NT2/D1 (cell line): ENCODE measurements at places on chromosomes 2 and 18.
A peak's percentile ranks its signal among the peaks of the same experiment; 100 is the strongest.

DNA sequence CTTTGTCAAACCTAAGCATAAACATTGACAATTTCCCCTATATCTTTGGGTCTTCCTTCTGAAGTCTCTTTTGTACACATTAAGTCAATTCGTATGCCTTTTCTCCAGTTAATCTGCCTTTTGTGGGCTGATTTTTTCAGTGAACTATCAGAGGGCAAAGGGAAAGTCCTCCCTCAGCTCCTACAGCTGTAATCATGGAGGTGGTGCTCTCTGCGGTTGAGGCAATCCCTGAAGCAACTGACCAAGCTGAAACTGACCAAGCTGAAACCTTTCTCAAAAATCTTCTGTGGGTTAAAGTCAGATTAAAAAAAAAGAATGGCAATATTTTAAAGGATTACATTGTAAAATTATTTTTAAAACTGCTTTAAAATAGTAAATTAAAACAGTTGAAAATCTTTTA, 105.8 kb upstream of the DNAJC10 start:
- DNase-seq = no peak

GRCh38 chr2:69764286-69765095, 22.6 kb downstream of the ANXA4 start:
- no peak for DNase-seq

- no peak for DNase-seq
These were observed 140.3 kb downstream of the NRP2 start for GRCh38 chr2:205822579-205822978.

- DNase-seq = no peak
These were observed 33.7 kb downstream of the SPAG16 start for GRCh38 chr2:213317929-213318328.

DNA sequence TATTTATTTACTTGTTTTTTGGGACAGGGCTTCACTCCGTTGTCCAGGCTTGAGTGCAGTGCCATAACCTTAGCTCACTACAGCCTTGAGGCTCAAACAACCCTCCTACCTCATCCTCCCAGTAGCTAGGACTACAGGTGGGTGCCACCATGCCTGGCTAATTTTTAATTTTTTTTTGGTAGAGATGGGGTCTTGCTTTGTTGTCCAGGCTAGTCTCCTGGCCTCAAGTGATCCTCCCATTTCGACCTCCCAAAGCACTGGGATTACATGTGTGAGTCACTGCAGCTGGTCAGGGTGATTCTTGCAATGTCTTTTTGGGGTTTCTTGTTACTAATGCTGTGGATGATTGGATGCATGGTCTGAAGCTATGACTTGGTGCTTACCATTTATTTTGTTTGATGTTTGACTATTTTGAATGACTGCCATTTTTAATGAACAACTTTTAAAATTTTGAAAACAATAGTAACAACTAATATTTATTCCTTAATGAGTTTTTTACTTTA, 6.5 kb downstream of the CERS6 start:
- DNase-seq = no peak

DNA sequence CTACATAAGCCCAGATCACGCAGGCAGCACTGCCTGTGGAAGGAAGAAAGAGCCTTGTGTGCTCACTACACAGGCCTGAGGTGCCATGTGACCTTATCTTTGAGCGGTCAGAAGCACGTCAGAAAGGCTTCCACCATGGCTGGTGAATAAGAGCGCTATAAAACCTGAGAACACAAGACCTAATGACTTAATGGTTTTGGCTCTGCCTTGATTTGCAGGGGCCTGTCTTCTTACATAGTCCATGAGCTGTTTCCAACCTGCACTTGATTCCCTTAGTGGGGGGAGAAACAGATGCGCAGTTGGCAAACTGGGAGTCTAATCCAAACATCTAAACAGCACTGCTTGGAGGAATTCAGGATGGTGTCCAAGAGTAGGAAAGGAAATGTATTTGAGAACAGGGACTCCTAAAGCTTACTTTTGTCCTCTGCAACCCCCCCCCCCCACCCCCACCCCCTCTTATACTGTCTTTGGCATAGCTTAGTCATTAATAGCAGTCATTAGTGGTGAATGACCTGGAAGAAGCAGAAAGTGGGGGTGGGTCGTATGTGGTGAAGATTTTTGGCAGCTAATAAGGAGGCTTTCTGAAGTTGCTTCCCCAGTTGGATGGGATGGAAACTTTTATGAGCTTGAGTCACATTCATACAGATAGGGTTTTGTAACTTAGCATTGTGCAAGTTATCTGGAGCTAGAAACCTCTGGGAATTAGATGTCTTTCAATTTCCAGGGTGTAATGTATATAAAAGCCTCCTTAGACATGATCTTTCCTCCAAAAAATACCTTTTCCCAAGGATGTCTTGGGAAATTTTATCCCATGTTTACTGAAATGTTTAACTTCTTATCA, 454.1 kb downstream of the MEIS1 start:
- no peak for DNase-seq

GRCh38 chr2:205586626-205587025, 95.7 kb upstream of the NRP2 start:
- DNase-seq = no peak

- peak; percentile 76 for DNase-seq
These were observed 60.5 kb downstream of the G6PC2 start for GRCh38 chr2:168961450-168962229.

DNA sequence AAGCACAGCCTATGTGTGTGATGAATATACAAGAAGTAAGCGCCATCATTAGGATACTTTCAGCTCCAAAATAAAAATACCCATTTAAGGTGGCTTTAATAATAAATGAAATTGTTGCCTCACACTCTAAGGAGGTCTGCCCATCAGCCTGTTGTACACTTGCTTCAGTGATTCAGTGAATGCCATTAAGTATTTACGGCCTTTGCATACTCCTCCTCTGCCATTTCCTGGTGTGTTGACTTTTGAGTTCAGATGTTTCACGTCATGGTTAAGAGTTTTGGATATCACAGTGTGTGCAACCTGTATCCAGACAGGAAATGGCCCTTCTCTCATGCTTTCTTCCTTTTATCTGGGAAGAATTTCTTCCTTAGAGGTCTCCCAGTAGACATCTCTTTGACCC, 38.6 kb upstream of the SNORC start:
- no peak for DNase-seq

DNA sequence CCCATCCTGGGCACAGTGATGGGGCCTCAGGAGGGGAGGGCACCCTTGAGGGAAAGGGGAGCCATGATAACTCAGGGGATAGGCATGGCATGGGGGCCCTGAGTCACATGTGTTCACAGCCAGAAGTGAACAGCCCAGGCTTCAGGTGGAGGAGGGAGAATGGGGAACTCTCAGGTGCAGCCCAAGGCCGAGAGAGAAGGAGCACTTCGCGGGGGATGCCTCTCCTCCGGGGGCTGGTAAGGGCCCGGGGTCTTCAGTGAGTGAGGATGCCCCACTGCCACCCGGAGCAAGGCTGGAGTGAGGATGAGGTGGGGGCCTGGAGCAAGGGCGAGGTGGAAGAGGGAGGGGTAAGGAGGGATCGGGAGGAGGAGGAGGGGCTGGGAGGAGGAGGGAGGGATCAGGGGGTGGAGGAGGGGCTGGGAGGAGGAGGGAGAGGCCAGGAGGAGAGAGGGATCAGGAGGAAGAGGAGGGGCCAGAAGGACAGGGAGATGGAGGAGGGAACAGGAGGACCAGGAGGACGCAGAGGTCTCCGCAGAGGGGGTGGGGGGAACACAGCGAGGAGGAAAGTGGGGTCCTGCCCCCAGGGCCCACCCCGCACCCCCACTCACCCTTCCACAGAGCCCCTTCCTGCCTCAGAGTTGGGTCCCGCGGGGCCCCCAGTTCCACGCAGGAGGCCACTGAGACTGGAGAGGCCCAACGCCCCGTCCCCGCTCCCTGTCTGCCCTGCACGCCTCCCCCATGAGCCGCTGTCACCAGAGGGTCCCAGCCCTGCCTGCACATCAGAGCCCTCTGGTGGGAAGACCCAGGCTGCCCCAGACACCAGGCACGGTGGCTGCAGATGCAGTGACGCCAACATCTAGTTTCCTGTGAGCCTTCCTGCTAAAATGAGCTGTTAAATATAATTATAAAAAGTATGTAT, 42.8 kb downstream of the RAMP1 start:
- DNase-seq = no peak

GRCh38 chr2:85886590-85886989, 2.2 kb downstream of the ST3GAL5 start:
- DNase-seq = no peak

- no peak for DNase-seq
These were observed 135.1 kb downstream of the NFATC1 start for GRCh38 chr18:79530821-79531220.

- DNase-seq = no peak
These were observed 57.4 kb upstream of the EPAS1 start for GRCh38 chr2:46239847-46240181.

DNA sequence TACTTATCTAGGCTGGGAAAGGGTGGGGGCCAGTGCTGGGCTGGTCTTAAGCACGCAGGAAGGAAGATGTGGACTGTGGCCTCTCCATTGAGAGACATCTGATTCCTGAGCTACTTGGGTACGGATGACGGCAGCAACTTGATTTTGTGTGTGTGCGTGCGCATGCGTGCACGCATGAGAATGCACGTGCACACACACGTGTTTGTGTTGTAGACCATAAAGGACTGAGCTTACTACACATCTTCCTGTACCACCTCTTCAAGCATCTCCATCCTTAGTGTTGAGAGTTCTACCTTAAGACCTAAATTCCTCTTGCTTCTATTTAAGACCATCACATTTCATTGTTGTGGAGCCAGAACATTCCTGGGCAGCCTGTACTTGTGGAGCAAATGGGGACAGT, 9.5 kb downstream of the WNT6 start:
- no peak for DNase-seq

GRCh38 chr2:28412625-28413151, 20.0 kb downstream of the FOSL2 start:
- no peak for DNase-seq

DNA sequence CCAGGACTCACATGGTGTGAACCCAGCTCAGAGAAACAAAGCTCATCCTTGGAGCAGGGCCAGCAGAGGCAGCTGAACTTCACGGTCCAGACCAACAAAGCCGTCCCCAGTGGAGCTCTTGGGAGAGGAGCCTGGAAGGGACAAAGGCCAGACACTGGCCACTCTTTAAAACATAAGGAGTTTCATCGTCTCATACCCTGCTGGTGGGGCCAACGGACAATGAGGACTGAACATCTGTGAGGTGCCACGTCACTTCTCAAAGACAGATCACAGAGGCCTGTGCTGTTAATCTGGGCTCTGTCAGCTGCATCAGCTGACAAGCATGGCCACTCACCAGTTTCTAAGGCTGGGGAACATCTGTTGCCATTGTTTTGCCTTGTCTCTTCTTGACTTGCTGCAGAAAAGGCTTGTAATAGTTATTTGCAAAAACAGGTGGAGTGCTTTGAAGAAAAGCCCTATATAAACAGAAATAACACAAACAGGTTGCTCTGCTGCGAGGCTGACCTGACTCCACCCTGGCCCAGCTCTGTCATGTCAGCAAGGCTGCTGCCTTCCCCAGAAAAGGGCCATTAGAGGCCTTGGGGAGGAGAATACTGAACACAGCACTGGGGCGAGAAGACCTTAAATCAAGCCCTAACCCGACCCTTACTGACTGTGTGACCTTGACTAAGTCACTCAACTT, 68.1 kb upstream of the DAPL1 start:
- DNase-seq = no peak

- DNase-seq = no peak
These were observed 13.8 kb upstream of the PLA2R1 start for GRCh38 chr2:160076241-160076640.

DNA sequence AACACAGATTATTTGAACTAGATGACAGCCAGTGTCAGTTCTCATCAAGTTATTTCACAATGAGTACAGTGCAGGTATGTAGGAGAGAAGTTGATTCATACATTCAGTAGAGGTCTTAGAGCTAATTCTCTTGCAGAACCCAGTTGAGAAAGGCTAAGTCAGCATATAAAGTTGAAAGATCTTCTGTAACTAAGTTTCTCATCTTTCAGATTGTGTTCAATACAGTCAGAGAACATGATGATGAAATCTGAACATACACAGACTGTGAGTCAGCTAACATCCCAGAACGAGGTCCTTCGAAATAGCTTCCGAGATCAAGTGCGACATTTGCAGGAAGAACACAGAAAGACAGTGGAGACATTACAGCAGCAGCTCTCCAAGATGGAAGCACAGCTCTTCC, 41.9 kb upstream of the LIMS1 start:
- DNase-seq = no peak

DNA sequence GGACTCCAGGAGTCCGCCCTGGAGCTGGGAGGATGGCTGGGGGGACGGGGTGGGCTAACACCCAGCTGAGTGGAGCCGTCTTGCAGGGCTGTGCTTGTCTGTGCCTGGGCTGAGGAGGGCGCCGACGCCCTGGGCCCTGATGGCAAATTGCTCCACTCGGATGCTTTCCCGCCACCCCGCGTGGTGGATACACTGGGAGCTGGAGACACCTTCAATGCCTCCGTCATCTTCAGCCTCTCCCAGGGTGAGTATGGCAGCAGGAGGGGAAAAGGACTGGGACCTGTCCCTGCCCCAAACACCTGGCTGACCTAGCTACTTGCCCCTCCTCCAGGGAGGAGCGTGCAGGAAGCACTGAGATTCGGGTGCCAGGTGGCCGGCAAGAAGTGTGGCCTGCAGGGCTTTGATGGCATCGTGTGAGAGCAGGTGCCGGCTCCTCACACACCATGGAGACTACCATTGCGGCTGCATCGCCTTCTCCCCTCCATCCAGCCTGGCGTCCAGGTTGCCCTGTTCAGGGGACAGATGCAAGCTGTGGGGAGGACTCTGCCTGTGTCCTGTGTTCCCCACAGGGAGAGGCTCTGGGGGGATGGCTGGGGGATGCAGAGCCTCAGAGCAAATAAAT, 12.9 kb downstream of the KHK start:
- DNase-seq = no peak

DNA sequence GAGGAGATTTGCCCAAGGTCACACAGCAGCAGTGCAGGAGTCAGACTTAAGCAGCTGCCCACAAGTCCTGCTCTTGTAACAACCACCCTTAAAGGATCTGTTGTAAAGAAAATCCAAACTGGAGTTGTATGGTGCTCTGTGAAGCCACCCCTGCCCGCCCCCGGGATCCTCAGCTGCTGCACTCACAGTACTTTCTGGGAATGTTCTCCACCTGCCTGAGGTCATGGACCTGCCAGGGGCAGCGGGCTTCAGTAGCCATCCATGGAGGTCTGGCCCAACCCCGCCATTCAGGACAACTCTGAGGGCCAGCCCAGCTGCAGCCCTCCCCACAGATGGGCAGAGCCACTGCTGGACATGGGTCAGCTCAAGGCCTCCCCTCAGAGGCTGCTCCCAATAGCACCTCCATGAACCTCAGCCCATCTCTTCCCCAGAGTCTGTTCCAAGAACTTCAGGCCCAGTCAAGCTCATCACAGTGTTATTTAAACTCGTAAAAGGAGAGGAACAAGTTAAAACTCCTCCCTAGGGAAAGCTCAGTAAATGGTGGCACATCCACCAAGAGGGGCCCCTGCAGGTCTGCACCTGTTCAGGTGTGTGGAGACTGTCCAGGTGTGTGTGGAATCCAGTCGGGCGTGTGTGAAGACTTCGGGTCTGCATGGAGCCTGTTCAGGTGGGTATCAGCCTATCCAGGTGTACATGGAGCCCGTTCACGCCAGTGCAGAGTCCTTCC, 39.4 kb upstream of the GPC1 start:
- no peak for DNase-seq
